ENCODE measurements at places on chromosomes 16 and 17. TPM values are rescaled to one million over a fixed set of nuclear protein-coding genes. Genes with fewer than 3 reads are reported as not detected.

The CLEC3A gene
- not detected for total RNA-seq

The MARF1 gene
- 31.4 TPM for total RNA-seq

The UNC45B gene
- total RNA-seq = 0.15 TPM

The ANKRD40CL gene
- not detected for total RNA-seq

The FOXL1 gene
- 0.29 TPM for total RNA-seq

DNA sequence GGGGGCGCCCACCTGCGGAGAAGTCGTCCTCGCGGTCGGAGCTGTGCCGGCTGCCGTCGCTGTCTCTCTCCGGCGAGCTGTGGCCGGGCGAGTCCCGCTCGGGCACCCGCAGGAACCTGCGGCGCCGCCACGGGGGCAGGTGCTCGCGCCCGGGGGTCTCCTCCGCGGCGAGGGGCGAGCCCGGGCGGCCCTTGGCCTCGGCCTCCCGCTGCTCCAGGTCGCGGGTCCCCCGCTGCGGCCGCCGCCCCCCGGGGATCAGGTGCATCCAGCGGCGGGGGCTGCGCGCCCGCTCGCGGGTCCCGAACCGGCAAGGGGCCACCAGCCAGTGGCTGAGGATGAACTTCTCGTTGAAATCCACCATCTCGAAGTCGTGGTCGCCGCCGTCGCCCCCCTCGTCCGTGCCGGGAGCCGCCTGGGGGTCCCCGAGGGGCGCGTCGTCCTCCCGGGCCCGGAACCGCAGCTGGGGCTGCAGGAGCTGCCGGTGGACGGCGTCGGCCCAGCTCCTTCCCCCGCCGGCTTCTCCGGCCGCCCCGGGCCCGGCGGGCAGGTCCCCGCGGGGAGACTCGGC, 41.4 kb upstream of the BHLHA9 start:
- H3K36me3 ChIP-seq = no peaks in the 10 kb centered on the region
- peaks cover 61% of the 10 kb centered on the region for H3K27me3 ChIP-seq
- H3K4me3 ChIP-seq = peak overlapping the region; percentile 65
- no peak overlapping the region for H3K27ac ChIP-seq

GRCh38 chr17:19610879-19611278, 37.7 kb upstream of the ALDH3A2 start:
- no peak overlapping the region for H3K27ac ChIP-seq
- H3K36me3 ChIP-seq = no peaks in the 10 kb centered on the region
- no peak overlapping the region for H3K4me3 ChIP-seq
- no peaks in the 10 kb centered on the region for H3K4me1 ChIP-seq

GRCh38 chr17:66437476-66438026, 135.1 kb downstream of the PRKCA start:
- no peaks in the 10 kb centered on the region for H3K27me3 ChIP-seq
- DNase-seq = no peak
- H3K36me3 ChIP-seq = no peaks in the 10 kb centered on the region
- peaks cover 9% of the 10 kb centered on the region for H3K4me1 ChIP-seq
- no peak overlapping the region for H3K4me3 ChIP-seq

DNA sequence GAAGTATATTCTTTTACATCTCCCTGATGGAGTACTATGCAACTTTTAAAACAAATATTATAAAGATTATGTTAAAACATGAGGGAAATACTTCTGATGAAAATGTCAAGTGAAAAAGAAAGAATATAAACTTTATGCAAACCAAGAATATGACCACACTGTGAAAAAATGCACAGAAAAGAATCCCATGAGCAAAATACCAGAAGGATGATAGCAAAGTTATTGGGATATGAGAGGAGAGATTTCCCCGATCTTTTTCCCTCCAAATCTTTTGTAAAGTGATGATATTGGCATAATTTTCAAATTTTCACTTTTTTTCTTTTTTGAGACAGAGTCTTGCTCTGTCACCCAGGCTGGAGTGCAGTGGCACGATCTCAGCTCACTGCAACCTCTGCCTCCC, 36.6 kb upstream of the SMURF2 start:
- no peaks in the 10 kb centered on the region for H3K27me3 ChIP-seq
- H3K4me3 ChIP-seq = no peak overlapping the region
- H3K27ac ChIP-seq = no peak overlapping the region
- no peaks in the 10 kb centered on the region for H3K4me1 ChIP-seq
- DNase-seq = no peak
- H3K36me3 ChIP-seq = no peaks in the 10 kb centered on the region

- no peak overlapping the region for H3K4me3 ChIP-seq
- no peaks in the 10 kb centered on the region for H3K36me3 ChIP-seq
- DNase-seq = no peak
- H3K27me3 ChIP-seq = no peaks in the 10 kb centered on the region
- no peak overlapping the region for H3K27ac ChIP-seq
Measured at GRCh38 chr17:62876673-62877405, 68.7 kb upstream of the MARCHF10 start.

DNA sequence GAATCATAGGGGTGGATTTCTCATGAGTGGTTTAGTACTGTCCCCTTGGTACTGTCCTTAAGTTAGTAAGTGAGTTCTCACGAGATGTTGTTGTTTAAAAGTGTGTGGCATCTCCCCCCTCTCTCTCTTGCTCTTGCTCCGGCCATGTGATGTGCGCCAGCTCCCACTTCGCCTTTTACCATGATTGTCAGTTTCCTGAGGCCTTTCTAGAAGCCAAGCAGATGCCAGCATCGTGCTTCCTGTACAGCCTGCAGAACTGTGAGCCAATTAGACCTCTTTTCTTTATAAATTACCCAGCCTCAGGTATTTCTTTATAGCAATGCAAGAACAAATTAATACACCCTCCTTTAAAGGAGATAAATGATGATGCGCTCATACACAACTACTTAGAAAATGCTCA, 50.1 kb upstream of the NACA2 start:
- no peaks in the 10 kb centered on the region for H3K27me3 ChIP-seq
- H3K36me3 ChIP-seq = no peaks in the 10 kb centered on the region
- no peaks in the 10 kb centered on the region for H3K4me1 ChIP-seq

DNA sequence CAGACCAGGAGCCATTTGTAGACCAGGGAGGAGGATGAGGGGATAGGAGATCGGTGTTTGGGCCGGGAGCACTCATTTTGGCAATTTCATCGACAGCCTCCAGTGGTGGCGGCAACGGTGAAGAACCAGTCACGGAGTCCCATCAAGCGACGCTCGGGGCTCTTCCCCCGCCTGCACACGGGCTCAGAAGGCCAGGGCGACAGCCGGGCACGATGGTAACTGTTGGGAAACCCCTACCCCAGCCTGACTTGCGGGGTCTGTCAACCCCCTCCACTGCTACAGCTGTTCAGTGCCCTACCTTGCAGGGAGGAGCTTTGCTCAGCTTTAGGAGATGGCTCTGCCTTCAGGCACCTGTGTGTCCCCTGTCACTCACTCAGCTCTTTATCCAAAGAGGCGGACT, 43.0 kb downstream of the OR1D5 start:
- no peaks in the 10 kb centered on the region for H3K4me1 ChIP-seq
- no peaks in the 10 kb centered on the region for H3K27me3 ChIP-seq
- H3K36me3 ChIP-seq = peaks cover 20% of the 10 kb centered on the region

DNA sequence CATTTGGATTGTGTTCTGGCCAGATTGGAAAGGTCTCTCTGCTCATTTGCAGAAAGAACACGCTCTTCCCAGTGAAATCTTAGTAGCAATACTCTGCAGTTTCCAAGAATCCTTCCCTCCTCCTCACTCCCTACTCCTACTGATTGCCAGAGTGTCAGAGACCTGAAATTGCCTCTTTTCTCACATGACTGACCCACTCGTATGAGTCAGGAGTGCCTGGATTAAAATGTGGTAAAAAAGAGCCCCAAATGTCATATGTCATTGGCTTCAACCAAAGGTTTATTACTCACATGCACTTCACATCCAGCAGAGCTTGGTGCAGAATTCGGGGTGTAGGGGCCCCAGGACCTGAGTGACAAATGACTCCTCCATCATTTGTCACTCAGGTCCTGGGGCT, 39.7 kb upstream of the IRX3 start:
- peaks cover 18% of the 10 kb centered on the region for H3K4me1 ChIP-seq
- peaks cover 6% of the 10 kb centered on the region for H3K27me3 ChIP-seq
- no peak overlapping the region for H3K27ac ChIP-seq
- no peaks in the 10 kb centered on the region for H3K36me3 ChIP-seq

GRCh38 chr16:53598511-53599275, 95.7 kb upstream of the AKTIP start:
- H3K4me1 ChIP-seq = no peaks in the 10 kb centered on the region
- no peaks in the 10 kb centered on the region for H3K36me3 ChIP-seq
- no peak for DNase-seq
- no peak overlapping the region for H3K27ac ChIP-seq

DNA sequence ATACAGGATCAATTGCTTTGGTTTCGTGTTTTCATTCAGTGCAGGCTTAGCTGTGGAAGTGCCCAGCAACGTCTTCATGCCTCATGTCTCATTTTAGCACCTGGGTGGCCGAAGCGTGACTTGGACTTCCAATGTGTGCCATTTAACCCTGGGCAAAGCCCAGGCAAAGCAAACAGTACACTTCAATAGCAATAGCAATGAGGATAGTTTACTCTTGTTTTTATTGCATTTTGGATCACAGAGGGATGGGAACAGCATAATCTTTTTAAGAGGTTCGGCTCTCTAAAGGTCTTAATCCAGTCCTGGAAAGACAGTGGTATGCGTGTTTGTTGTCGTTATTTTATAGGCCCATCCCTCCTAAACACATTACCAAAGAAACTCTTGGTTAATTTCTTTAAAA, 86.2 kb downstream of the HS3ST3B1 start:
- H3K36me3 ChIP-seq = no peaks in the 10 kb centered on the region
- H3K4me3 ChIP-seq = no peak overlapping the region
- no peak for DNase-seq
- peaks cover 3% of the 10 kb centered on the region for H3K4me1 ChIP-seq
- no peaks in the 10 kb centered on the region for H3K27me3 ChIP-seq

- H3K27ac ChIP-seq = no peak overlapping the region
- DNase-seq = no peak
- 0 out of 2 replicates have a peak, but pooled peaks cover 2% of the 10 kb centered on the region for H3K36me3 ChIP-seq
- no peaks in the 10 kb centered on the region for H3K4me1 ChIP-seq
Measured at GRCh38 chr16:87308826-87309225, 8.4 kb downstream of the C16orf95 start.

- H3K36me3 ChIP-seq = no peaks in the 10 kb centered on the region
- H3K27ac ChIP-seq = no peak overlapping the region
- no peak overlapping the region for H3K4me3 ChIP-seq
- peaks cover 7% of the 10 kb centered on the region for H3K27me3 ChIP-seq
- peaks cover 14% of the 10 kb centered on the region for H3K4me1 ChIP-seq
Measured at GRCh38 chr16:50460538-50461399, 87.4 kb upstream of the NKD1 start.

- H3K27me3 ChIP-seq = no peaks in the 10 kb centered on the region
- H3K4me3 ChIP-seq = no peak overlapping the region
- no peak for DNase-seq
- no peak overlapping the region for H3K27ac ChIP-seq
- no peaks in the 10 kb centered on the region for H3K36me3 ChIP-seq
Measured at GRCh38 chr16:81189100-81189664, 49.3 kb upstream of the BCO1 start.

DNA sequence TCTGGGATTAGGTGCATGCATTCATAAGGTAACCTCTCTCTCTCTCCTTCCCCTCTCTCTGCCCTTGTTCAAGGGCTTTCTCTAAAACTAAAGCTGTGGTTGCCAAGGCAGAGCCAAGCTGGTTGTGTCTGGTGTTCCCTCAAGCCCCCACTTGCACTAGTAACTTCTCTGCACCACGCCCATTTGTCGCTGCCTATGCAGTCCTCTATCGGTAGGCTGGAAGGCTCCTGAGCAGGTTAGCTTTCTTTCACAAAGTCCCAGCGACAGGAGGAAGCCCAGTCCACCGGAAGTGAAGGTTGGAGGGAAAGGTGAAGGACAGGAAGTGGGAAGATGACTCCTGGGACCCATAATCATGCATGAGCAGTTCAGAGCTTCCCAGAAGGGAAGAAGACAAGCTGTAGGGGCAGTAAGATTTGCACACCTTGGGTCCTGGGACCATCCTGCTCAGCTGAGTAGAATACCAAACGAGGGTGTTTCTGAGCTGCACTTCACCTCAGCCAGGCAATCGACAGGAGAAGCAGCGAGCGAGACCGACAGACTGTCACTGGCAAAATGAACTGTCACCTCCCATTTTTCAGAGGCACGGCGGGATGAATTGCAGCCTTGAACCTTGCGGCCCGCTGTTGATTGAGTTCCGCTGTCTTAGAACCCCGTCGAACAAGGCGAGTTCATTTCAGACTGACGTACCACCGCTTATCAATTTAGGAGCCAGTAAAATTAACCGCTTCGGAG, 14.7 kb upstream of the SKAP1 start:
- DNase-seq = no peak
- no peak overlapping the region for H3K4me3 ChIP-seq
- H3K27ac ChIP-seq = no peak overlapping the region
- no peaks in the 10 kb centered on the region for H3K4me1 ChIP-seq
- no peaks in the 10 kb centered on the region for H3K27me3 ChIP-seq
- no peaks in the 10 kb centered on the region for H3K36me3 ChIP-seq

DNA sequence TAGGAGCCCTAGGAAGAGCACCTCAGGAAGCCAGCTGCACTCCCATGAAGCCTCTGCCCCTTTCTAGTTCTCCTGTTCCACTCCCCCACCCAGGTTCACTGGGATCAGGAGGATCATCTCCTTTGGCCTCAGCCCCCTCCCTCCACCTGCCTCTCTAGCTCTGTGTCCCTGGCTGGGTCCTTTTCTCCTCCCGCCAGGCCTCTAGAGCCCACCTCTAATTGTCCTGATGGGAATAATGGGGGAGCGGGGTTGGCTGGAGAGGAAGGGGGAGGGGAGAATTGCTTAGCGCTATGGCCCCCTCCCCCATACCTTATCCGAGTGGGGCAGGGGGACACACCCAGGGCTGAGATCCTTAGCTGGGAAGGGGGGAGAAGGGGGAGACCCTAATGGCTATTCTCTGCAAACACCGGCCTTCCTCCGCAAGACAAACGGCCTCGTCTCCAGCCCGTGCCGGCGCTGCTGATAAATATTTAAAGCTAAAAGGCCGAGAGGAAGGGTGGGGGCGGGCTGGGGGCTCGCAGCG, 997 bp downstream of the HOXB7 start:
- H3K27me3 ChIP-seq = peaks cover 99% of the 10 kb centered on the region
- no peak overlapping the region for H3K27ac ChIP-seq
- H3K36me3 ChIP-seq = peaks cover 18% of the 10 kb centered on the region
- H3K4me1 ChIP-seq = no peaks in the 10 kb centered on the region
- no peak overlapping the region for H3K4me3 ChIP-seq

DNA sequence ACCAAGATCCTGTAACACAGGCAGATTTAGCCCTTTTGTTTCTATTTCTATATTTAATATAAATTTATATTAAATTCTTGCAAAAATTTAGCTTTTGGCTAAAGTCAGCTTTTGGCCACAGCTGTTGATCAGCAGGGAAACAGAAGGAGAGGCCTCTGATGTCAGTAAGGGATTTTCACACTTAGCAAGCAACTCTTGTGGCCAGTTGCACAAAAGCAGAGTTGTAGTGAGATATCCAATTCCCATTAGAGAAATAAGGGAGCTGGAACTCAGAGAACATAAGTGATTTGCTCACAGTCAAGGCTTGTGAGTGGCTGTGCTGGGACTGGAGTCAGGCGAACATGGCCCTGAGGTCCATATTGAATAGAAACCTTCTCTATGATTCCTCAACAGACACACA, 16.7 kb upstream of the HEATR6 start:
- no peak overlapping the region for H3K27ac ChIP-seq
- DNase-seq = no peak
- H3K36me3 ChIP-seq = no peaks in the 10 kb centered on the region
- no peaks in the 10 kb centered on the region for H3K27me3 ChIP-seq
